HL-60 (cell line): ENCODE measurements at places on chromosomes 2 and 18.

- no peak for DNase-seq
These were observed 253.5 kb upstream of the ATP5MC3 start for GRCh38 chr2:175435012-175435411.

- DNase-seq, result no peak
These were observed 83.9 kb downstream of the PDK1 start for GRCh38 chr2:172639823-172640222.

GRCh38 chr2:2731816-2732284, 400.8 kb upstream of the MYT1L start:
- DNase-seq, result no peak

DNA sequence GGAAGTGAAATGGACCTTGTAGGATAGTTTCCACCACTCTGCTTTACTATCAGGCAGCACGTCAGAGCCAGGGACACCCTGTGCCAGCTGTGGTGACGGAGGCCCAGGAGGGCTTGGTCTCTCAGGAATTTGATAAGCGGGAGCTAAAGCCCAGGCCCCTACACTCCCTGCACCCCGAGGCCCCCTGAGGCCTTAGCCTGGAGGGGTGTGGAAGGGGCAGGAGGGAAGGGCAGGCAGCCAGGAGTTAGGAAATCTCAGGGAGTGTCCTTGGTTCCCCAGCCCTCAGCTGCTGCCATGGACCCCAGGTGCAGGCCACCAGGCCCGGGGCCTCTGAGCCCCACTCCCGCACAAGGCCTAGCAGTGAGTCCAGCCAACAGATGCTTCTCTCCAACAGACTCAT, 38.2 kb downstream of the PDIA6 start:
- DNase-seq, result no peak

GRCh38 chr18:79864006-79864725, 66.4 kb downstream of the KCNG2 start:
- no peak for DNase-seq

DNA sequence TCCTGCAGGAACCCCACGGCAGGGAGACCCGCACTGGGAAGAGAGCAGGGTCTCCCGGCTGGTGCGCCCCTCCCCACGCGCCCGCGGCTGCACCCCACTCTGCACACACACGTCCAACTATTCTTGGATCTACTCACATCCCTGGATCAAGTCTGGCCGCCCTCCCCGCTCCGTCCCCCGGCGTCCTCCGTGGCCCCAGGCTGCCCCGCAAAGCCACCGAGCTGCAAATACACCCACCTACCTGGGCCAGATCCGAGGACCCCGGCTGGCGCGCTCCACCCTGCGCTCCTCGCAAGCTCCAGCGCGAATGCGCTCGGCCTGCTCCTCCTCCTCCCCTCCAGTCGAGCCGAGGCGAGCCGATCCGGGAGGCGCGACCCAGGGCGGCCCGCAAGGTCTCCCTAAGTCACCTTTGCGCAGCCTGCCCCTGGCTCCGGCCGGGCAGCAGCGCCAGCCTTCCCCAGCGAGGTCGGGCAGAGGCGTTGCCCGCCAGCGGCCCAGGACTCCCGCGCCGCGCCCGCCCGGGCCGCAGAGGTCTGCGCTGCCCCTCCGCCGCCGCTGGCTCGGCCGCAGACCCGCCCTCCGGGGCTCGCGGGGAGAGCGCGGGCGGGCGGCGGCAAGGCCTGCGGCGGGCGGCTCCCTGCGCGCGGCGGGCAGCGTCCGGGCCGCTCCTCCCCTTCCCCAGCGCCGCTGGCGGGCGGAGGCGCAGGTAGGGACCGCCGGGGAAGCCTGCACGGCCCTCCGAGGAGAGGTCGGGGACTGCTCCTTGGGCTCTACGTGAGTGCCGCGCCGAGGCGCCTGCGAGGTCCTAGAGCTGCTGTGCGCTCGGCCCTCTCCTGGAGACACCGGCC, 126.0 kb downstream of the OSBPL1A start:
- no peak for DNase-seq

DNA sequence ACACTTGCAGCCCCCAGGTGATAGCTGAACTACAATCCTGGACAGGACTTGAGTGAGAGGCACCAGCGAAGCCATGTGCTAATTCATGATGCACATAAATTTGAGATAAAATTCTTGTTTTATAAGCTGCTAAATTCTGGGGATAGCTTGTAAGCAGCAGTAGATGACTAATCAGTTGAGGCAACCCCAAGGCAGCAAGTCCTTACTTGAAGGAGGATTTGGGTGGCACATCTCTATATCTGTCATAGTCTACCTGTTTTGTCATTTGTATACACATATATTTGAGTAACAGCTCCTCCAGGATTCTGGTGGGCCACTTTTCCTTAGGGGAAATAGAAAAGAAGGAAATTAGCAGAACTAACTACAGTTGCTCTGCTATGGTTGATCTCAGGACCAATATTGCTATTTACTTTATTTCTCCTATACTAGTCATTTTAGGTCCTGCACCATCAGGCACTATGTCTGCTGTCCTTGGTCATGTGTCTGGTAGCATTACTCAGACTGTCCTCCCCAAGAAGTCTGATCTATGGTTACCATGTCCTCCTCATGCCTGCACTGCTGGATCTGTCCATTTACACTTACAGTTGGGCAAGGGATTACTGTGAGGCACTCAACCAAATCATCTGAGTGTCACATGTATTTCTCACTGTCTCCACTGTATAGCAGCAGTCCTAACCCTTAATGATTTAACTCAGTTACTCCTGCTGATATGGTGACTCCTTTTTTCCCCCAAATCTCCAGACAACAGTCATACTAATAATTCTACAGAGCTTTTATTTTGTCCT, 436.0 kb upstream of the CWC22 start:
- DNase-seq, result no peak

DNA sequence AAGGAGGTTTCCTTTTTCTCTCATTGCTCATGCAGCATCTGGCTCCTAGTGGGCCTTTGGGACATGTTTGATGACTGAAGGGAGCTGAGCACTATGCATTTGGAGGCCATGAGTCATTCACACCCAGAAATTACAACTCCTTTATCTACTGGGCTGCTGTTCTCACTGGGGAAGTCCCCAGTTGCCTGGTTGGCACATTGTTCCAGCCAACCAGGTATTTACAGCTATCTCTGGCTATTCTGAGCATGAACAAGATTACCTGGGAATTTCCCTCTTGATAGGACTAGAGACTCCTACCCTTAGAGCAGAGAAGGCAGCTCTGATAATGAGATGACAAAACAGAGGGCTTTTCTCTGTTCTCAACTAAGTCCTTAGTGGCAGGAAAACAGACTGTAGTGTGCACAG, 206.5 kb downstream of the SETBP1 start:
- no peak for DNase-seq

DNA sequence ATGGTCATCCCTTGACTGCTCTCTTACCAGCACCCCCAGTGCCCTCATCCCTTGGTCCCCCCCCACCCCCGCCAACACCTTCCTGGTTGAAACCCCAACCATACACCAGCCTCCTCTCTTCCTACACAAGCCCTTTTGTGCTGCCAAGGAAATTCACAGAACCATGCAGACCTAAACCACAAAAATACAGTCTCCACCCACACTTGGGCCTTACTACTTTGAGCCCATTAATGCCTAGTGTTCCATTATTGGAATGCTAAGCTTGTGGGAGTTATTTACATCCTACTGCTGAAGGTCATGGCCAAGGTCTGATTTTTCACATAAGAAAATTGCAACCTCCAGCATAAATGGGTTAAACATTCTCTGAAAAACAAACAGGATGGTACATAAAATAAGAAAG, 4.1 kb upstream of the CRACDL start:
- no peak for DNase-seq

- DNase-seq, result no peak
These were observed 112.4 kb downstream of the MIB1 start for GRCh38 chr18:21853016-21853415.

DNA sequence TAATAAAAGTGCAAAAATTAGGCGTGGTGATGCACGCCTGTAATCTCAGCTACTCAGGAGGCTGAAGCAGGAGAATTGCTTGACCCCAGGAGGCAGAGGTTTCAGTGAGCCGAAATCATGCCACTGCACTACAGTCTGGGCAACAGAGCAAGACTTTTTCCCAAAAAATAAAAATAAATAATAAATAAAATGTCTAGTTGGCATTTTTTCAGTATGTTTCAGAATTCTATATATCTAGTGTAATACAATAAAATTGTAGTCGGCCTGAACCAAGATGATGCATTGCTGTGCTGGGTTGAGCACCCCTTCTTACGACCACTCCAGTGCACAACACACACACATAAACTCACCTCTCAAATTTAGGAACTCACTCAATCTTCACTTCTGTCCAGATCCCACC, 108.2 kb downstream of the XIRP2 start:
- no peak for DNase-seq

- no peak for DNase-seq
These were observed 57.0 kb upstream of the SCN1A start for GRCh38 chr2:166184789-166185188.

GRCh38 chr2:236823963-236824362, 254.3 kb downstream of the ACKR3 start:
- DNase-seq, result no peak

- no peak for DNase-seq
These were observed 108.6 kb downstream of the C1D start for GRCh38 chr2:67954093-67954748.

- DNase-seq, result no peak
These were observed 370.3 kb downstream of the RIT2 start for GRCh38 chr18:42745171-42745570.
